ENCODE measurements at places on chromosomes 11 and 22.

GRCh38 chr11:96863520-96863919 lies 473.7 kb downstream of the JRKL start:
- no peak for DNase-seq

GRCh38 chr11:88597387-88597786 lies 259.9 kb upstream of the CTSC start:
- DNase-seq = no peak

GRCh38 chr11:120952461-120953434 lies 71.2 kb upstream of the TBCEL start:
- peak; percentile 35 for DNase-seq

DNA sequence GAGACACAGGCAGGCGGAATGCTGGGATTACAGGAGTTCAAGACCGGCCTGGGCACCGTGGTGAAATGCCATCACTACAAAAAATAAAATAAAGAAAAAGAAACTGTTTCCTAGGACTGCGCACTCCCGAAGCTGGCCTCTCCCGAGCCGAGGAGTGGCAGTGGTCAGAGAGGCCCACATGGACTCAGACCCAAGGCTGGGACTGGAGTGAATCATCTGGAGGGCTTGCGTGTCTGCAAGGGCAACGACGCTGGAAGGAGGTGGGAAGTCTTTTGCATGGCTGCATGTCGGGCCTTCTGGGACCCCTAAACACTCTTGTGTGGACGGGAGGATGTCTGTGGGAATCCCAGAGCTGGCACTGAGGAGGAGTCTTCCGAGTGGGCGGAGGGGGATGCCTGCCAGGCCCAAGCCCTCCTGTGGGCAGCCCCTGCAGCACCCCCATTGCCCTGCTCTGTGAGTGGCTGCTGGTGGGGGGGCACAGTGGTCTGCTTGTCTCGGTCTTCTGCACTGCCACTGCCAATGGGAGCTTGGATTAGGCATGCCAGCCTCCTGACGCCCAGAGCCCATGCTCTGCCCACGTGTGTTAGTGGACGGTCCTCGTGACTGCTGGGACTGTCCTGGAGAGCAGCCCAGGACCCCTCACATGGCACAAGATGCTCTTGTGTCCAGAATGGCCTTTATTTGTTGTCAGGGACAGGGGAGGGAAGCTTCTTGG lies 1.8 kb upstream of the AP2A2 start:
- no peak for DNase-seq

GRCh38 chr11:12148882-12149281 lies 38.5 kb downstream of the MICAL2 start:
- no peak for DNase-seq

GRCh38 chr22:32985899-32986765 lies 72.0 kb downstream of the SYN3 start:
- DNase-seq = no peak

- no peak for DNase-seq
Measured at GRCh38 chr11:16215352-16215751, 141.0 kb downstream of the SOX6 start.

DNA sequence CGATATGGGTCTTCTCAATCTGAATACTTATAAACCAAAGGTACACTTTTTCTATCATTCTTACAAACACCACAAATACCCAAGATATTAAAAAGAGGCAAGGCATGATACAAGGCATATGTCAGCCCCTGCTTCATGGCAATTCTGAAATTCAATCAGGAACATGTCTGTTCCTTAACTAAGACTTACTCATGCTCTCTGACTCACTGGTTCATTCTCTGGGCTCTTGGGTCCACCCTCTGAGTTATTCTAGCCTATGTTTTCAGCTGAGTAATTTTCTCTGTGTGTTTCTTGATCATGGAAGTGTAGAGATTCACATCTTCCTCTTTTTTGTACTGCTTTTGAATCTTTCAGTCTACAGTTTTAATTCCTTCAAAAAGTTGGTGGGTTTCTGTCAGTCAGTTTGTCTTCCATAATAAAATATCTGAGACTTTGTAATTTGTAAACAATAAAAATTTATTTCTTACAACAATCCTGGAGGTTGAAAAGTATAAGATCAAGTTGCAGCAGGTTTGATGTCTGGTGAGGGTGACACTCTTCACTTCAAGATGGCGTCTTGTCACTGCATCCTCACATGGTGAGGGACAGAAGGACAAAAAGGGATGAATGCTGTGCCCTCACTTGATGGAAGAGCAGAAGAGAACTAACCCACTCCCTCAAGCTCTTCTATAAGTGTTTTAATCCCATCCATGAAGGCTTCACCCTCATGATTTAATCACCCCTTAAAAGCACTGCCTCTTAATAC lies 211.7 kb downstream of the FAM76B start:
- no peak for DNase-seq

DNA sequence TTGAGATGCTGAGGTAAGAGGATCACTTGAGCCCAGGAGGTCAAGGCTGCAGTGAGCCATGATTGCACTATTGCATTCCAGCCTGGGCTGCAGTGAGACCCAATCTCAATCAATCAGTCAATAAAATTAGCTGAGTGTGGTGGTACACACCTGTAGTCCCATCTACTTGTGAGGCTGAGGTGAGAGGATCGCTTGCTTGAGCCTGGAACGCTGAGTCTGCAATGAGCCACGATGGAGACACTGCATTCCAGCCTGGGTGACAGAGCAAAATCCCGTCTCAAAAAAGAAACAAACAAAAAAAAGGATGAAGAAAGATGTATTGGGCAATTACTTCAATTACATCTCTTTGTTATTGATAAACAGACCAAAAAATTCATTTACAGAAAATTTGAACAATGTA lies 54.5 kb downstream of the MED15 start:
- DNase-seq = no peak

DNA sequence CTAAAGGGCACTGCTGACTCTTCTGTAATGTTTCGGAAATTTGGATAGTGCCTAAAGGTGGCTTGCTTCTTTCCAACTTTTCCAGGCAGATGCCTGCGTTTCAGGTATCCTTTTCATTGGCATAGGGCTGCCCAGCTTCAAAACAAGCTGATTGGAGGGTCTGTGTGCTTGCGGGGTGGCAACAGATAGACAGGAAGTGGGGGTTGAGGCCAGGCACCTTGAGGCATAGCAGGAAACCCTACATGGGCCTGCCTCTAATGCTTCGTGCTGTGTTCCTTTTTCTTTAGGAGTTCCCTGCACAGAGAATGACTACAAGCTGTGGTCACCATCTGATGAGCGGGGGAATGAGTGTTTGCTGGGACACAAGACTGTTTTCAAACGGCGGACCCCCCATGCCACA lies 92.2 kb upstream of the SORL1-AS1 start:
- DNase-seq = no peak

- no peak for DNase-seq
Measured at GRCh38 chr11:123122341-123122740, 60.4 kb upstream of the HSPA8 start.

GRCh38 chr11:118634431-118635236 lies 27.2 kb downstream of the PHLDB1 start:
- no peak for DNase-seq

- no peak for DNase-seq
Measured at GRCh38 chr11:70928854-70929598, 323.4 kb downstream of the SHANK2 start.

GRCh38 chr11:106920899-106921509 lies 97.3 kb downstream of the GUCY1A2 start:
- no peak for DNase-seq

- no peak for DNase-seq
Measured at GRCh38 chr11:120801801-120802689, 221.9 kb upstream of the TBCEL start.

- no peak for DNase-seq
Measured at GRCh38 chr11:57571606-57572005, 4.1 kb upstream of the UBE2L6 start.

GRCh38 chr11:131749101-131749500 lies 378.7 kb downstream of the NTM start:
- DNase-seq = no peak

GRCh38 chr11:68989936-68990606 lies 9.3 kb upstream of the MRGPRD start:
- no peak for DNase-seq

DNA sequence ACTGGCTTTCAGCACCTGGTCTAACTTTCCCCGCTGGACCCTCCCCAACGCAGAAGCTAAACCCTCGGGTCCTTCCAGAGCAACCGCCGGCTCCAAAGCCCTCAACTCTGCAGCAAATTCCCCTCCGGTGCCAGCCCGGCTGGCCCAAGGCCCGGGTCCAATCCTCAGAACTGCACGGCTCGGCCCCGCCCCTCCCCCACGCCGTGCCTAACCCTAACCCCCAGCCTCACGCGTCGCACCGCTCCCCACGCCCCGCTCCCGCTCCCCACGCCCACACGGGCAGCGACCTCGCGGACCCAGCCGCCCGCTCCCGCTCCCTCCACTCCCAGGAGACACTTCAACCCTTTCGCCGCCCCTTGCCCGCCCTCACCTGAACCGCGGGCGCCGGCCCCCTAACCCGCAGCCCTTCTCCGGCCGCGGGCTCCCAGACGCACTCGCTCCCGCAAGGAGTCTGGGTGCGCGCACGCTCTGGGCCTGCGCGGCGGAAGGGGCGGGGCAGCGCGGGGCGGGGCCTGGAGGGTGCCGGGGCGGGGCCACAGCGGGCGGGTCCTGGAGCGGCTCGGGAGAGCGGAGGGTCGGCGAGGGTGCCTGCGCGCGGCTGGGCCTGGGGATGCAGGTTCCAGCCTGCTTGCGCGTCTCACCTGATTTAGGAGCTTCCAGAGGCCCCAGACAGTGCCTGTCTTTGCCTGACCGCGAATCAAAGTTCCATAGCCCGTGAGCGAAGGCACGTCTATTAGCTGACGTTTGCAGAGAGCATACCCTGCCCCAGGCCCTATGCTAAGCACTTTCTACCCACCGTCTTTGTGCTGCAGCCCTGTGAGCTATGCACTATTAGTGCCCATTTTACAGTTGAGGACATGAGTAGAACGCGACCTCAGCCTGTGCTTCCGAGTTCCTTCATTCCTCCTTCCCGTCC lies at the start of gene NFRKB:
TSS of gene NFRKB (minus strand) at position 453 of the 916 bp plus-strand sequence. CDS start 2,729 bp downstream, outside the sequence.
- DNase-seq = peak; percentile 61

DNA sequence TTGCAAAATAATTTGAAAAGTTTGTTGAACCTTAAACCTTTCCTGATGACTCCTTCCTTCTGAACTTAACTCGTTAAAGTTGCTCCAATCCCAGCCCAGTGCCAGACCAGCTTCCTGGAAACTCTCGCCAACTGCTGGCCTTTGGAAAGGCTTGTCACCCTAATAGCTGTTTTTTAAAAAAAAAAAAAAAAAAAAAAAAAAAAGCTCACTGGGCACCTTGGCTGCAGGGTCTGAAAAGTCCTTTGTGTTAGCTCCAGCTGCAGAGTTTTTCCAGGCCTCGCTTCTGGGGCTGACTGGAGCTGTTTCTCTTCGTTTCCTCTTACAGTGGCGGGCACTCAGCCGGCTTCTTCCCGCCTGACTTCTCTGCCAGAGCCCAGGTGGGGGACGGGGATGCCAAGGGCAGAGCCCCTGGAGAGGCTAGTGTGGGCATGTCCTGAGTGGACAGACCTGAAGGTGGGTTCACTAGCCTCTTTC lies 25.1 kb downstream of the KCNQ1OT1 start:
- DNase-seq = no peak

GRCh38 chr11:10109806-10110205 lies 184.2 kb downstream of the SBF2 start:
- no peak for DNase-seq

DNA sequence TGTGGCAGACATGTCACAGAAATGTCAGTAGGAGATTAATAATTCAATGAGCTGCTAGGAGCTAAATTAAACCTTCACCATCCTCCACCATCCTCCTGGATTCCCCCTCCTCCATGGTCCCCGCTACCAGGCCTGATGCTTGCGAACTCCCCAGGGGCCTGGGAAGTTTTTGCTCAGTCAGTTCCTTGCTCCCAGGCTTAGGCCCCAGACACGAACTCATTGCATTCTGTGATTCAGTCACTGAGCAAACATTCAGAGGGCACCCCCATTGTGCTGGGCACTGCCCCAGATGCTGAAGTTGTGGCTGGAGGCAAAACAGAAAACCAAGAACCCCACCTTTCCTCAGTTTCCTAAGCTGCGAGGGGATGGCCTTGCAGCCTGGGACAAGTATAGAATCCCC lies 14.3 kb downstream of the NPTXR start:
- no peak for DNase-seq

DNA sequence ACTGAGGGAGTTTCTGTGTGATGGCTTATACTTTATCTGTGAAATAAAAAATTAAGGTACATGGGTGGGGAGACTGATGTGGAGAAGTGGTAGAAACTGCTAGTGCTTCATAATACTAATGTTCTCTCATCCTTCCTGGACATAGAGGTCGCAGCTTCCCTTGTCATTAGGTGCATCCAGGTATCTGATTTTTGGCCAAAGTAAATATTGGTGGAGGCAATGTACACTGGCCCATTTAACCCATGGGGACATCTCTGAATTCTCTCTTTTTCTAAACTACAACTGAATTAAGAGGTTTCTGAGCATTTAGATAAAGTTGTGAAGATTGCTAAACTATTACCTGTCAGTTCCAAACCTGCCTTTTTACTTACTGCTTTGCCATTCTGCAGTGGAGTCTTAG lies 140.9 kb upstream of the CHORDC1 start:
- DNase-seq = no peak

DNA sequence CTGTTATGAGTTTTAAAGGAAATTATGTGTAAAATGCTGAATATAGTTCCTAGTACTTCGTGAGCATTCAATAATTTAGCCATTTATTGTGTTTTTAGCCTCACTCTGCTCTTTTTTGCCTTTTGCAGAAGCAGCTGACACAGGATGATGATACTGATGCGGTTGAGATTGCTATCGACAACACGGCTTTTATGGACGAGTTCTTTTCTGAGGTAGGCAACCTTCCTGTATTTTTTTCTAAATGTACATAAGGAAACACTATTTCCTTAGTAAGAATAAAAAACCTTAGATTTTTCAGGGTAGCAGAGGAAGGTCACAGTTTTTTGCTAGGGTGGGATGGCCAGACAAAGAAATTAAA lies 17.9 kb downstream of the STX3 start:
- DNase-seq = no peak

DNA sequence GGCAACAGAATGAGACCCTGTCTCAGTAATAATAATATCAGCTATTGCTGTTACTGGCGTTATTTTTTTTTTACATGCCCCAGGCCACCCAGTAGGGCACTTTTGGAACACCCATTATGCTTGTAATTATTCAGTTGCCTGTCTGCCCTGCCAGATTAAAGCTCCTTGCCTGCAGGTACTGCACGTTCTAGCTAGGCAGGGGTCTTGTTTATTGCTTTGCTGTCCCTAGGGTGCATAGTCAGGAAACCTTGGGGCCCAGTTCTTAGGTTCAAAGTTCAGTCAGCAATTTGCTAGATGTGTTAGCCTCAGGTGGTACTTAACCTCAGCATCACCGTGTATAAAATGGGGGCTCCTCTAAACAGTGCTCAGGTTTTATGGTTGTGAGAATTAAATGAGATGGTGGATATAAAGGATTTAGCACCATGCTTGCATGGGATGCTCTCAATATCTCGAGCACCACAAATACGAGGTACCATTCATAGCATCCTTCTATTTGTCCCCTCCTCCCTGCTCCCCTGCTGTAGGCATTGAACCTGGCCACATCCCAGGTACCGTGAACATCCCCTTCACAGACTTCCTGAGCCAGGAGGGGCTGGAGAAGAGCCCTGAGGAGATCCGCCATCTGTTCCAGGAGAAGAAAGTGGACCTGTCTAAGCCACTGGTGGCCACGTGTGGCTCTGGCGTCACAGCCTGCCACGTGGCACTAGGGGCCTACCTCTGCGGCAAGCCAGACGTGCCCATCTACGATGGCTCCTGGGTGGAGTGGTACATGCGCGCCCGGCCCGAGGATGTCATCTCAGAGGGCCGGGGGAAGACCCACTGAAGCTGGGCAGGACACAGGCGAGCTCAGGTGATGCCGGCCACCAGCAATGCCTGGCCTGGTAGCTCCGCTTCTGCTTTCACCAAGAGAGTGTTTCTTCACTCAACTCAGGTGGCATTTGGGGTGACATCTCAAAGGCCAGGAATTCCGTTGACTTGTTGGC lies 9.4 kb downstream of the MPST start:
- DNase-seq = no peak

GRCh38 chr22:25745341-25746011 lies 3.5 kb downstream of the MYO18B start:
- DNase-seq = no peak
